HT-29 (cell line): ENCODE measurements at places on chromosomes 5 and 9.

DNA sequence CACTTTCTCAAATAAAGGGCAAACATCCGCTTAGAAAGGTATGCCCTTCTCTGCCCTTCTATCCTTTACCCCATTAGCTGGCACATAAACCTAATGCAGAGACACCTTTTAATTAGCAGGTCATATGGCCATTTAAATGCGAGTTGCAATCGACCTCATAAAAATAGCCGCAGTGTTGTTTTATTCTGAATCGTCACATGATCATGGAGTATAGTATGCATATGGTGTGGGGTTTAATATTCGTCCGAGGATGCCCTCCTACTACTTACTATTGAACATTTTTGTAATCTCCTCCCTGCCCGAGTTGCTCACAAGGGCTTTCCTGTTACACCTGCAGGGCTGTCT is 72.0 kb downstream of the PIK3R1 start:
- no peak for DNase-seq

DNA sequence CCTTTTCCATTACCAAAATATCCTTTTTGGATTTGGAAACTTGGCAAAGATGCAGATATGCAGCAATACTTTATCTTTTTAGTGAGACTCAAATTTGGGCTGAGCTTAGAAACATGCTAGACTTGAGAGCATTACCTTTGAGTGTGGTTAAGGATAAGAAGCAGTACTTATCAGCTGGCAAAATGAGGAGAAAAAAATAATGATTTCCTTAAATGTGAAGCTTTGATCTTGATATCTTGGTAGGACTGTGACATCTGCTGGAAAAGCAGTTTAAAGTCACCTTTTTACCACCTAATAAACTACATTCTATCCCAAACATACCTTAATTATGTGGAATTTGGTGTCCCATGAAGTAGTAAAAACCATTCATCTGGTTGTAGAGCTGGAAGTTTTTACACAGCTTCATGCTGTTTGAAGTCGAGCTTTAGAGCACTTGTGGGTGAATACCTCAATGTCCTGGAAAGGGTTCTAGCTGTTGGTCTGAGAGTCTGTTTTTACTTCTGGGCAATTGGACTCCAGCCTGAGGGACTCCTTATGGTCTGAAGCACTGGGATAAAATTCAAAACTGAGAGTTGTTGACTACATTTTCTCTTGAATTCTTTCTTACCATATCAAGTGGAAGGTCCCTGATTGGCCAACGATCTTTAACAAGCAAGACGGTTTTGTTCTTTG is 53.4 kb downstream of the LRRC70 start:
- DNase-seq, result no peak

DNA sequence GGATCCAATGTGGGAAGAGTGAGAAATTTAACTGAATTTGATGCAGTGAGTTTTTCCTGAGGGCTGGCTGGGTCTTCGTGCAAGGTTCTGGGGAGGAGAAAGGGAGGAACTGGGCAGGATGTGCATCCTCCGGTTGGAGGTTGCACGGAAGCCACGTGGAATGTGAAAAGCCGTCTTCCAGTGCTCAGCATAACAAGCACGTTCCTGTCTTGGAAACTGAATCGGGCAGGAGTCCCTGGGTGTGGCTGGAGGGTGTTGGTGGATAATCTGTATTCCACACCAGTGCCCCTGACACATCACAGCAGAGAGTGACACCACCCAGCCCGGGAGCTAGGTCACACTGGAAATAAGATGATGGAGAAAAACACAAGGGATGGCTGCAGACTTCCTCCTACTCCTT is 154.3 kb downstream of the C5orf15 start:
- DNase-seq, result no peak

GRCh38 chr9:103167530-103167929 is 172.4 kb downstream of the CYLC2 start:
- no peak for DNase-seq

GRCh38 chr9:34034698-34035065 is 14.0 kb downstream of the UBAP2 start:
- no peak for DNase-seq

- DNase-seq, result peak; percentile 73
Observed at GRCh38 chr5:43315263-43315662, 2.1 kb upstream of the HMGCS1 start.

GRCh38 chr5:139942243-139942642 is 100.9 kb downstream of the NRG2 start:
- no peak for DNase-seq

- DNase-seq, result no peak
Observed at GRCh38 chr9:37924538-37924937, 20.6 kb upstream of the SLC25A51 start.

- no peak for DNase-seq
Observed at GRCh38 chr9:106277966-106278365, 583.6 kb downstream of the TMEM38B start.

- no peak for DNase-seq
Observed at GRCh38 chr5:124203303-124203702, 543.1 kb downstream of the ZNF608 start.

DNA sequence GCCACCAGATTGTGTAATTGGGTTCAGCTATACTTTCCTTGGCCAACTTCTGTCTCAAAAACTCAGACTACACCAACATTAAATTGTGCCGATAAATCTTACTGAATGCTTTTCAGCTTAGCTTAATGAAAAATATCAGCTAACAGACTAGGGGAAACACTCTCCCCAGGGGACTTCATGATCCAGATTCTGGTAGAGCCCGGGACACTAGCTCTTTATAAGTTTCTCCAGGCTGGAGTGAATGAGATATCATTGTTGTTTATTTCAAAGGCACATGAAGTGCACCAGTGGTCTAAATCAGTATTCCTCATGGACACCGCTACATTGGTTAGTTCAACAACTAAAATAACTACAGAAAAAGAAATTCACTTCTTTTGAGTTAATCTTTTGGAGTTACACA is 10.5 kb upstream of the LHFPL2 start:
- no peak for DNase-seq

DNA sequence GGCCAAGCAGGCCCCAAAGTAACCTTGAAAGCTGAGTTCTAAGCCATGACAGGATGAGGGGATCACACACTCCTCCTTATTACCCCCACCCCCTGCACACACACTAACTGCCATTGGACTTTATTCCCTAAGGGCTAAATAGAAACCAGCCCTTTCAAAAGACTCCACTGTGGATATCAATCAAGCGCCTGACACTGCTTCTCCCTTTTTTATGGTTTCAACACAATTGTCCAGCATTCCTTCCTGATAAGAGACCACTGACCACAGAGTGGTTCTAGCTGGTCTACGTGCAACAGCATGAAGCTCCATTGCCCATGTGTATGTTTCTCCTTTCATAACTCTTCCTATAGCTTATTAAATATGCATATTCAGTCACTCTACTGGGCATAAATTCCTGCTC is 34.7 kb downstream of the PAEP start:
- DNase-seq, result no peak

GRCh38 chr5:67222243-67223025 is 25.8 kb upstream of the CD180 start:
- no peak for DNase-seq

DNA sequence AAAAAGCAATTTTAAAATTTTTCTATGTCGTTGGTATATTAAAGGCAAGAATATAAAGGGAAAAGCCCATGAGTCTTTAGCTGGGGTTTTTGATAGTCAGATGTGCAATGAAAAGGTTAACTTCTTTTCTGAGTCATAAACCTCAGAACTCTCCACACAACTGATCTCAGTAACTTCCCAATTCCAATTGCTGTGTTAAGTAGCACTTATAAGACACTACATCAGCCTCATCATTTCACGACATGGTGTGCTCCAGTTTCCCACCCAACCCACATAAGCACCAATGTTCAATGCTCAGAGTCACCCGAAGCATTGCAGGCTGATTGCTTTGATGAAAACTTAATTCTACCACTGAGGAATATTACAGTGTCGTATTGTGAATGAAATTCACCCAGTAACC is 155.8 kb downstream of the TSSK1B start:
- no peak for DNase-seq

DNA sequence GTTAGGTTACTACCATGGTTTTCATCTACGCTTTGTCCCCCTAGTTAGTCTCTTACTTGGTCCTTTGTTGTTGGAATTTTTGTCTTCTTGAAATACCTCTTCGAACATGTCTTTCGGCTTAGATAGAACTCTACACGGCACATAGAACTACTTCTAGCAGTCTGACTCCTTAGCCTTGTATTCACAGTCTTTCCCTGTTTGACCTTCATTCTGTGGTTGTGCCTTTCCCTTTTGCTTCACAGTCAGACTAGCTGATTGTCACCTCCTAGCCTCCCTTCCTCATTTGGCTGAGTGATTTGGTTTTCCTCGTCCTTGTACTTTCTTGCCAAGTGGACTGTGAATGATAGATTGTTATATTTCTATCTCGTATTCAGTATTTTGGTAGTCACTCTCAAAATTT is 10.7 kb downstream of the SMAD5 start:
- DNase-seq, result no peak

- DNase-seq, result no peak
Observed at GRCh38 chr9:122812736-122813135, 12.8 kb downstream of the OR1K1 start.

- DNase-seq, result no peak
Observed at GRCh38 chr9:131410044-131410491, 16.2 kb downstream of the PRRC2B start.

DNA sequence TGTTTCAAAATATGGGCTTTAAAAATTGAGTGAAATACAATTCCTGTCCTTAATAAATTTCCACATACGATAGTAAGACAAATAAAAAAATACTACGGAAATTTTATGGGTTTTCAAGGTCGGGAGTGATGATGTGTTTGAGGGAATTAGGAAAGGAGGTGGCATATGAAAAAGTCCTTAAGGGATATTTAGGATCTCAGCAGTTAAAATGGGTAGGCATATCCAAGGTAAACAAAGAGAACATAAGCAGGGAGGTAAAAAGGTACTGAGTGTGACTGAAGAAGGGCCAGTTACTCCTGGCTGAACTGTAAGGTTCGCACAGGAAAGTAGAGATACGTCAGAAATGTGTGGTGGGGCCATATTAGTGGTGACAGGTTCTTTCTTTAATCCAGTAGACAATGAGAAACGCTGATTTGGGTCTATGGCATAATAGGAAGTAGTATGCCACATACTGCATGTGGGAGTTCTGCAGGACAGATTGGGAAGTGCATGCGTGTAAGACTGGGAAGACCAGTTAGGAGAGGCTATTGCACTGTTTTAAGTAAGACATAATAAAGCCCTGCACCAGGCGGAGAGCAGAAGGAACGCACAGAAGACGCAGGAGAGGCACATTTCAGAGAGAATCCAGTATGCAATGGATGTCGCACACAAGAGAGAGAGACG is 937 bp upstream of the HMGCR start:
- peak; percentile 83 for DNase-seq

DNA sequence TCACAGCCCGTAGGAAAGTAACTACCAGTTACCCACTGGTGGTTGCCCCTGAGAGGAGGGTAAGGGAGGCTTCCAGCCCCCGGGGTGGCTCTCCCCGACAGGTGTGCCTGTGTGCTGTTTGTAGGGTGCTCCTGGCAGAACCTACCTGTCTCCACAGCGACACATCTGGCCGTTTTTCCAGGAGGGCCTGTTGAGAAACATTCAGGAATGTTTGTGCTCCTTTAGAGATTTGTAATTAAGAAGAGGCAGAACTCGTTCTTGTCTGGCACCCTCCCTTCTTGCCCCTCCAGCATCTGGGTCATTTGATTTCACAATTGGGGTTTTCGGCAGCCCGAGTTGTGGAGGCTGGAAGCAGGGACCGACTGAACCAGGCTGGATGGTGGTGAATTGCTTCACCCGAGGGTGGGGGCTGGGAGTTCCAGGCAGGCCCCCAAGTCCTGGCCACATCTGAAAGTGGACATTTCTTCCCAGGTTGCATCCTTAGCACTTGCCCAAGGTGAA is 74.2 kb downstream of the WWC1 start:
- peak; percentile 90 for DNase-seq

- DNase-seq, result no peak
Observed at GRCh38 chr5:31935496-31936369, 238.4 kb downstream of the GOLPH3 start.

DNA sequence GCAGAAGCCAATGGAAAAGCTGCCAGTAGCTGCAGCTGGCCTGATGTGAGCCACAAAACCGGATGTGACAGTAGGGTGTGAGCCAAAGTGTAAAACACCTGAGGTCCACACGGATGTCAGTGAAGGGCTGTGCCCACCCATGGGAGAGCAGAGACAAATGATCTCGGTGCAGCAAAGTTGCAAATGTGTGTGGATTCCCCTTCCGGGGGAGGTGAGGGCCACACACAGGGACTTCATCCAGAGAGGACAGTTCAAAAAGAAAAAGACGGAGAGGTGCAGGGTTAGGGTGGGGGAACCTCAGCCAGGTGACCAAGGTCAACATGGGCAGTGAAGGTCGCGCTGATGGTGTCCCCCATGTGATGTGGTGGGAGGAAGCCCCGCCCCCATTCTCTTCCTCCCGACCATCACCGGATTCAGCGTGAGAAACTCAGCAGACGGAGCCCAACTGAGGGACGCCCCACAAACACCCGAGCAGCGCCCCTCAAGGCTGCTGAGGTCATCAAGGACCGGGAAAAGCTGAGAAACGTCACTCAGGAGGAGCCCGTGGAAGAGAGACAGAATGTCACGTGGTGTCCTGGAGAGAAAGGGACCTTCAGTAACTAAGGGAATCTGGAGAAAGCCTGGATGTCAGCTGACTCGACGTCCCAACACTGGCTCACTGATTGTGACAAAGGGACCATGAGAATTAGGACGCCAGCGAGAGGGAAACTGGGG is 11.4 kb upstream of the PTGDS start:
- no peak for DNase-seq

DNA sequence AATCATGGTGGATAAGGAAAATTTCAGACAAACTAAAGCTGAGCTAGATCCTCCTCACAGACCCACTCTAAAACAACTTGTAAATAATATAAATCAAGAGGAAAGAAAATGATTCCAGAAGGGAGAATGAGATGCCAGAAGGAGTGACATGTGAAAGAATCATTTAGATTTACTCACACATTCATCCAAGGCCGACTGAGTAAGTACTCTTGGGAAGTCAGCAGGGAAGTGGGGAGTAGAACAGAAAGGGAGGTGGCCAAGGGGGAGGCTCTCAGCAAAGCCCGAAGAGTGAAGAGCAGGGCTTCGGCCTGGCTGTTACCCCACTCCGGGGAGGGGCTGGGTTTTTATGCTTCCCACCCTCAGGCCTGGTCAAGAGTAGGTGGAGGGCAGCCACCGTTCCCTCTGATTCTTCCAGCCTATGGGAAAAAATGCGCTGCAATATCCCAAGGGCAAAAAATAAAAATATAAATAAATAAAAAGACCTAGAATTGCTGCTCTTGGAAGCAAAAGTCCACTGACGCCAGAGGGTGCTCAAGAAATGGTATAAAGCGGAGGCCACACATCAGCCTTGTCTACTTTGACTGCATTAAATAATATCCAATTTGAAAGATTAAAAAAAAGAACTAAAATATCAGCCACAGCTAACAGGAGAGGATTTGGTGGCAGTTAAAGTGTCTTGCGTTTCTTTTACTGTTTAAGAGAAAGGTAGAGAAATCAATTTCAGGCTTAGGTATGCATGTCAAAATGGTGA is 110.2 kb upstream of the COL5A1 start:
- DNase-seq, result no peak

GRCh38 chr5:133992429-133993155 is 12.2 kb downstream of the VDAC1 start:
- DNase-seq, result no peak
